Spinal cord (tissue), 10 donors: ENCODE measurements at places on chromosomes 11 and 22. TPM values are rescaled to one million over a fixed set of nuclear protein-coding genes. Genes with fewer than 3 reads are reported as not detected.

The AMBRA1 gene
- 21.3 TPM for total RNA-seq

The ANGPTL5 gene
- 1.9 TPM for total RNA-seq

The FOLR2 gene
- 34.1 TPM for total RNA-seq

The SMTNL1 gene
- not detected for total RNA-seq

The PKNOX2 gene
- total RNA-seq = 10.6 TPM

The RPS6KA4 gene
- 20.4 TPM for total RNA-seq

The TRIM49 gene
- total RNA-seq = not detected

The INS gene
- total RNA-seq = not detected

The OVOL1 gene
- not detected for total RNA-seq

The TMEM151A gene
- 8.0 TPM for total RNA-seq

The MICAL3 gene
- 62.1 TPM for total RNA-seq

The DNAJB13 gene
- 0.40 TPM for total RNA-seq

The MYBPC3 gene
- total RNA-seq = 0.06 TPM

The KCNQ1 gene
- 1.3 TPM for total RNA-seq

The CHCHD10 gene
- total RNA-seq = 39.8 TPM

The NDUFA6 gene
- 62.3 TPM for total RNA-seq

The P2RX6 gene
- total RNA-seq = 3.3 TPM

The FBLN1 gene
- total RNA-seq = 138 TPM

The MMP3 gene
- not detected for total RNA-seq

The ZNF70 gene
- 5.8 TPM for total RNA-seq

The OR51I1 gene
- total RNA-seq = not detected

The MS4A7 gene
- 11.0 TPM for total RNA-seq

The VPREB3 gene
- not detected for total RNA-seq

The C22orf31 gene
- total RNA-seq = 1.2 TPM

The PDGFB gene
- 9.8 TPM for total RNA-seq

The ACCS gene
- total RNA-seq = 17.8 TPM

The C22orf42 gene
- 2.8 TPM for total RNA-seq

The GPHA2 gene
- total RNA-seq = 3.5 TPM

The VSIG2 gene
- 0.20 TPM for total RNA-seq

The C11orf21 gene
- total RNA-seq = 1.3 TPM

The MFNG gene
- 3.6 TPM for total RNA-seq

The TCF20 gene
- 30.3 TPM for total RNA-seq

The ANKK1 gene
- 0.20 TPM for total RNA-seq

The GLB1L2 gene
- 11.1 TPM for total RNA-seq

The TYR gene
- total RNA-seq = 0.61 TPM

The GLB1L3 gene
- 0.28 TPM for total RNA-seq

The NLRP14 gene
- 2.2 TPM for total RNA-seq

The GAL3ST1 gene
- total RNA-seq = 12.2 TPM

The VWA5A gene
- 22.8 TPM for total RNA-seq

The ARHGAP20 gene
- total RNA-seq = 28.5 TPM

The PLAAT2 gene
- total RNA-seq = 0.28 TPM
